Vagina (tissue), 2 donors: ENCODE measurements at places on chromosomes 1 and 21. TPM values are rescaled to one million over a fixed set of nuclear protein-coding genes. Genes with fewer than 3 reads are reported as not detected.

GRCh38 chr1:160874935-160875334, 10.0 kb downstream of the ITLN1 start:
- no peak for DNase-seq

GRCh38 chr1:2014741-2015735, 4.1 kb upstream of the GABRD start:
- no peak for DNase-seq

DNA sequence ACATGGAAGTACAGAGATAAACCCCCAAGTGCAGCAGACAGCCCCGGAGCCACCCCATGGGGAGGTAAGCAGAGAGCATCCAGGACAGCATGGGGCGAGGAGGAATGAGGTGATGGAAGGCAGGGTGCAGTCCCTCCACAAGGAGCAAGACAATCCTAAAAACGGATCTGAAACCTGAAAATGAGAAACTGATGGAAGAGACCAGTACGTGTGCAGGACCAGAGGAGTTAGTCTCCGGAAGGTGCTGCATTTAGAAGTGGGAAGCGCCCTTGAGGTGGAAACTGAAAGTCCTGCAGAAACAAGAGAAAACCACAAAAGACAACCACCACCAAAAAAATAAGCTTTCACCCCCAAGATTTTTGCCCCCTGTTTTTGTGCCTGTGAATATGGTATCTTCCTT, 17.4 kb upstream of the DDOST start:
- no peak for DNase-seq

DNA sequence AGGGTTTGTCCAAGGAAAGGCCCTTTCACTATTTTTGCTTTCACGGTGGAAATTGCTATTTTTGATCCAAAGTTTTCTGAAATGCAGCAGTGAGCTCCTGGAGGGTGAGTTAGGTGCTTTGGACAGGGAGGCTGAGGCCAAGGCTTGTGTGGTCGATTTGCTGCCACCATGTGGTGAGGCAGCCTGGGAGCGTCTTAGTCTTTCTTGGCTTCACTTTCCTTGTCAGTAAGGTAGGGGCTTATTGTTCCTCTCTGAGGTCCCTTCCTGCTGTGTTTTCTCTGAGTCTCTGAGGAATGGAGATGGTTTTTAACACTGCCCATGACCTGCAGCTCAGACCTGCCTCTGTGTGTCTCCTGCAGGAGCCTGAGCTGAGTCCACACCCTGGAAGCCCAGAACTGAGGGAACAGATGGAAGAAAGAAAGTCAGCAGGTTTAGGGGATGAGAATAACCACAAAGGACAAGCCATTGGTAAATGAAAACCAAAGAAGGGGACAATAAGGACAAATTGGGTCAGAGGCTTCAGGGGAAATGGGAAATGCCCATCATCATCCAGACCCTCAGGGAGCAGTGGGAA, 20.1 kb upstream of the S100A10 start:
- no peak for DNase-seq

- no peak for DNase-seq
Measured at GRCh38 chr1:182707122-182707521, 22.7 kb upstream of the RGS8 start.

DNA sequence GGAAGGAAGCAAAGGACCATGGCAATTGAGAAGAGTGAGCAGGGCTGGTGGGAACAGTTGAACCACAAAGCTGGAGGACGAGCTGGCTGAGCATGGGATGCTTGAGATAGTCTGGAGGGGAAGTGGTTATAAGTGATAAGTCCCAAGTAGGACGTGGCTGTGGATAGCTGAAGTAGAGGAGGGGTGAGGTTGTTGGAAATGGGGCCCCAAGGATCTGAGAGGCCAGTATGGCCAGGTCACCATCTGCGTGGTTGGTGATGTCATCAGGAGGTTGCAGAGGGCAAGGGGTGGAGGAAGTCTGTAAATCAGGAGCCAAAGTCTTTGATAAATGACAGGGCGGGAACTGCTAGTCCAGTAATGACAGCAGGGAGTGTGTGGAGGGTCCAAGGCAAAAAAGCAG, 11.0 kb upstream of the REN start:
- DNase-seq = no peak

DNA sequence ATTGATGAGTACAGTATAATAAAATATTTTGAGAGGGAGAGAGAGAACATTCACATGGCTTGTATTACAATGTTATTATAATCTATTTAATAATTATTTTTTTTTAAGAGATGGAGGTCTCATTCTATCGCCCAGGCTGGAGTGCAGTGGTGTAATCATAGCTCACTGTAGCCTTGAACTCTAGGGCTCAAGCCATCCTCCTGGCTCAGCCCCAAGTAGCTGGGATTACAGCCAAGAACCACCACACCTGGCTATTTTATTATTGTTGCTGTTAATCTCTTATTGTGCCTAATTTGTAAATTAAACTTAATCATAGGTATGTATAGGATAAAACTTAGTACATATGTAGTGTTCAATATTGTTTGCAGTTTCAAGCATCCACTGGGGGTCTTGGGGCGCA, 57.8 kb downstream of the HS2ST1 start:
- no peak for DNase-seq

- DNase-seq = no peak
Measured at GRCh38 chr1:150562446-150563339, 13.5 kb downstream of the ADAMTSL4 start.

DNA sequence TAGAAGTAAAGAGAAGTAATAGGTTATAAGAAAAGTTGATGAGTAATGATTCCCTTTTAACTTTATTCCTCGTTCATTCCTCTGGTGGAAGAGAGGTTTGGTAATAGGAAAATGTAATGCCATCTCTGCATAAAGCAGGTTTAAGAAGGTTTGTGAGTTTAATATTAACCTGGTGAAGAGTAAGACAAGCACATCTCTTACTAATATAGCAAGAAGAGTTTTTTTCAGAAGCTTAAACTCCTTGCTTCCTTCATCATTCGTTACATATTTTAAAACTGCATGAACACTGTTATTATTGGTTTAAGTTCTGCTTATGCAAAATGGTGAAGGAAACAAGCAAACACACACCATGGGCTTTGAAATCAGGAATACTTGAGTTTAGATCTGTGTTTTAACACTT, 9.2 kb upstream of the PLA2G4A start:
- no peak for DNase-seq

- peak; percentile 56 for DNase-seq
Measured at GRCh38 chr1:234546890-234547788, 62.8 kb downstream of the IRF2BP2 start.

DNA sequence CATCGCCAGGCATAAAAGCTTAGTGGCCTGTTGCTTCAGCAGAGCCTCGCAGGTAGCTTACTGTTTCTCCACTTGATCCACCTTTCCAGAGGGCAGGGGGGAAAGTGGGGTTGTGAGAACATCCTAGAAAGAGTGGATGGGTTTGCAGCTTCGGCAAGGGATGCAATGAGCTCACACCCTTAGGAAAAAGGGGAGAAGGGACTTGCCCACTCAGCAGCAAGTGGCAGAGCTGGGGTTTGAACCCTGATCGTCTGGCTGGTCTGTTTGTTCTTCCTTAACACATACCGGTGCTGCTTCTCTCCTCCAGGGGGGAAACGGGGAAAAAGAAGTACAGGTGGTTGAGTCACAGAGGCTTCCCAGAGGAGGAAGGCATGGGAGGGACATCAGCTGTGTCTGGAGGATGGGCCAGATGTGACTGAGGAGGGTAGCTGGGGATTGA, 1.0 kb downstream of the TMEM201 start:
- no peak for DNase-seq

DNA sequence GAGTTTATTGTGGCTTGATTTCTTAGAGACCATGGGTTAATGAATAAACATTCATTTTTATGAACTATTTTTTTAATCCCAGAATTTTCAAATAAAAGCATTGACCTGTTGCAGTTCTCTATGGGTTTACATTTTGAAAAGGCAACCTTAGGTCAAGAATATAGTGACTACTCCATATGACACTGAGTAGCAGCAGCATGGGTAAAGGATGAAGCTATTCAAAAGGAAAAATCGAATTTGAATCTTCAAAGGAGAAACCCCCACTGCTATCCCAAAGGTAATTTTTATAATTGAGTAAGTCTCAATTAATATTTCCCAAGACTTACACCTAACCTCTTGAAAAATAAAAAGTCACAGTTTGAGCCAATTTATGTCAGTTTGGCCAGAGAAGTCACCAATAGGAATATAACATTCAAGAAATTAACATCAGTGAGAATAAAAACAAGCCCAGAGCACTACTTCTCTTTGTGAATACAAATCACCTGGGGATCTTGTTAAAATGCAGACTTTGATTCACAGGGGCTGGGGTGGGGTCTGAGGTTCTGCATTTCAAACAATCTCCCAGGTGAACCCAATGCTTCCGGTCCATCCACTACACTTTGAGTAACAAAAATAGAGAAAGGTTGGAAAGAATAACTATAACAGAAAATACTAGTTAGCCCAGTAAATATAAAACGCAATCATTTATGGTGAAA, 39.8 kb downstream of the USP1 start:
- DNase-seq = no peak

DNA sequence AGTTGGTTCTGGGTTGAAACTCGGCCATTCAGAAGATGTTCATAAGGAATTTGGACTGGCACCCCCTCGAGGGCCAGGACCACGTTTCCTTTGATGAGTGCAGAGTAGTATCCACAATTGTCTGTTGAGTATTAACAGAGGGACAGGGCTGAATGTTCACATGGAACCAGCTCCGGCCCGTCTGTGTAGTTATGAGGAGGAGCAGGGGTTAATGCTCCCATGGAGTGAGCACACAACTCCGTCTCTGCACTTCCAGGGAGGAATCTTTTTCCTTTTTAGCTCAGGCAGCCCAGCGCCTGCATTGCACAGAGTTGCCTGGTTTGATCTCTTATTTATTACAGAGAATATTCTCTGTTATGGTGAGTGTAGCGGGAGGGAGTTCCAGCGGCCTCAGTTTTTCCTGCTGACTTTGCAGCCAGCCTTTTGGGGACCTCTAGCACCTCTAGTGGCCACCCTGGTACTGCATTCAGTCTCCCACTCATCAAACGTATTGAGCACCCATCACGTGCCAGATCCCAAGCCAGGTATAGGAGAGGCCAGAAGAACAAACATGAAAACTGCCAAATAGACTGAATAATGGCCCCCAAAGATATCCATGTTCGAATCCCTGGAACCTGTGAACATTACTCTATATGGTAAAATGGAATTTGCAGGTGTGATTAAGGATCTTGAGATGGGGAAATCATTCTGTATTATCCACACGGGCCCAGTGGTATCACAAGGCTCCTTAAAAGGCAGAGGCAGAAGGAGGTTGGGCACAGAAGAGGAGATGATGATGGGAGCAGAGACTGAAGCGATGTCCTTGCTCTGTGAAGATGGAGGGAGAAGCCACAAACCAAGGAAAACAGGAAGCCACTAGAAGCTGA, 167.7 kb upstream of the CSF3R start:
- no peak for DNase-seq

DNA sequence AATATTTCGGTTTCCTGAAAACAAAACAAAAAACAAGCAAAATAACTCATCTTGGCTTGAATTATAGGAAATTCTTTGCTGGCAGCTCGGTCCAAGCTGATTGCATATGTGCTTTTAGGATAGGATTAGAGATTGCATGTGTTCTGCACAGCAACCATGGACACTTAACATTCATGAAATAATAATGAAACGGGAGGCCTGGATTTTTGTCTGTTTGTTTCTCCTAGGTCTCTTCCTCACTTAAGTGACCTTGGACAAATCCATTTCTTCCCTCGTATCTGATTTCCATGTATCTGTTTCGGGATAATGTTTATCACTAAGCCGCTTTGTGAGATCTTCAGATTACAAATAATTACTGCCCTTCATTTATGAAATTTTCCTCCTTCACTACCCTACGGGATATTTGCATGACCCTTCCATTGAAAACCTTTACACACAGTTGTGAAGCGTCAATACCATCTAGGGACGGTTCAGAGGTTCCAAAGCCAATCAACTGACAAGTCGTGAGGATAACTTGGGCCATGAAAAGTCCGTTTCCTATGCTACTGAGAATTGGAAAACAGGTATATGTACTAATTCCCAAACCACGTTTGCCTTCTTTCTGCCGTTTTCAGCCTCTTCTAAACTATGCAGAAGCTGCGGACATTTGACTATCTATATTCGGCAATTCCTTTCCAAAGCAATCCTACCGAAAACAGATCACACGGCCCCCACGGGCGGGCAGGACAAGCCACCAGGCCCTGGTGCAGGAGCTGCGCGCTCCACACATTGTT, 1.3 kb upstream of the H3-3A start:
- no peak for DNase-seq

- peak; percentile 37 for DNase-seq
Measured at GRCh38 chr1:5907386-5907785, 84.8 kb downstream of the NPHP4 start.

DNA sequence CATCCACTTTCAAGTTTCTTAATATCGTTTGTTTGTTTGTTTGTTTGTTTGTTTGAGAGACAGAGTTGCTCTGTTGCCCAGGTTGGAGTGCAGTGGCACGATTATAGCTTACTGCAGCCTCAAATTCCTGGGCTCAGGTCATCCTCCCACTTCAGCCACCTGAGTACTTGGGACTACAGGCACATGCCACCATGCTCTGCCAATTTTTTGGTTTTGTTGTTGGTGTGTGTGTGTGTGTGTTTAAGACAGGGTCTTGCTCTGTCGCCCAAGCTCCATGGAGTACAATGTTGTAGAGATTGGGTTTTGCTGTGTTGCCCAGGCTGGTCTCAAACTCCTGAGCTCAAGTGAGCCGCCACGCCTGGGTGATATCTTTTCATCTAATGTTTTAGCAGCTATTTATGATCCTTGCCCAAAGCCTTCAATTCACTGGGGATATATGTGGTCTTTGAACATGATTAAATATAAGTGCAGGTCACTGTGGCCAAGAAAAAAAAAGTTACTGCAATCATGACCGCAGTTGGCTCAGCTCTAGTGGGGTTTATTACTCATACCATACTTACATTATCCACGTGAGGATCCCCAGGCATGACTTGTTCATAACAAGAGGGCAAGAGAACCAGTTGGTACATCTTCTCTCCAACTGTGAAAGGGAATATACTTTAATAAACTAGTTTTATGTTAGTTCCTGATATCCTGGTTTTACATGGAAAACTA, 8.0 kb downstream of the RRP1B start:
- no peak for DNase-seq

- DNase-seq = no peak
Measured at GRCh38 chr1:201740670-201741111, 88.3 kb upstream of the IPO9 start.

DNA sequence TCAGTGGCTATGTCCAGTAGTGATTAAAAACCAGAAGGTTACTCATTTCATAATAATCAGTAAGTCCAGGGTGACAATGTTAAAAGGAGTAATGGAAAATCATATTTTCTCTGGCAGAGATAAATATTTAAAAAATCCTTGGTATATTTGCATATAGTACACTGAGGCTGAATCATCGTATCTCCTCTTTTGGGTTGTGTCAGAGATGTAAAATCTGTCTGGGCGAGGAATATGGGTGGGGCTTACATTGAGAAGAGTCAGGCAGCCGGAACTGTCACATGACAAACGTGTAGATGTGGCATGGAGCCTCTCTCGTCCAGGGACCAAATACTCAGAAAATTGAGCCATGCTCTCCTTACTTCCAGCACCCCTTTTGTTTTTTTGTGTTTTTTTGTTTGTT, 120.9 kb downstream of the FMN2 start:
- no peak for DNase-seq

MIXL1 gene
- not detected for total RNA-seq

USH2A gene
- total RNA-seq = under 0.01 TPM

CELA2B gene
- not detected for total RNA-seq

CCDC185 gene
- total RNA-seq = not detected

ERO1B gene
- total RNA-seq = 10.3 TPM

DNM3 gene
- 15.5 TPM for total RNA-seq

CD164L2 gene
- total RNA-seq = 7.6 TPM

KCNH1 gene
- 3.9 TPM for total RNA-seq
